ENCODE measurements at places on chromosomes 4 and X. TPM values are rescaled to one million over a fixed set of nuclear protein-coding genes. Genes with fewer than 3 reads are reported as not detected.

DNA sequence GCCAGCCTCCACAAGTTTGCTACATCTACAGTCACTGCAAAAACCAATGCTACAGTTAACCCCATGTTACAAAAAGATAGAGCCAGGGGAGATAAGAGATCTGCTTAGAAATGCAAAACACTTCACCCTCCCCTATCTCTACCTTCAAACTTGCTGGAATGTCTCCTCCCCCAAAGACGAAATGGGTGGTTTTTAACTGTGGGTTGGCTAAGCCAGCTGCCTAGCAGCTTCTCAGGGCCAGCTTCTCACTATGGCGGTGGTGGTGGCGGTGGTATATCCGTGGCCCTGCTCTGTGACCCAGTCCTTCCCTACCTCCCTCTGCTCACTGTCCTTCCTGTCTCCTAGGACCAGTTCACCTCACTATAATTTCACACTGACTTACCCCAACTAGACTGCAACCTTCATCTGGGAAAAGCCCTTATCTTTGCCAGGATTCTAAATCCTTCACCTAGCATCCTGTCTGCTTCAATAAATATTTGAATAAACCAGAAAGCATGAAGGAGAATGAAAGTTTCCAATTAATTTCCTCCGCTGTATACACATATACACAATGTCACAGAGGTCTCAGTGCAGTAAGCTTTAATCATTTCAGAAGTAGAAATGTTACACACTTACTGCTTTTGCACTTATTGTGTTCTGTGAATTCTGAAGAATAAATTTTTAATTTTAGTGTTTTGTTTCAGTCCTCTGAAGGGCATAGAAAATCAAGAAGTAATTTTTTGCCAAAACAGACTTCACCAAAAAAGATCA, 46.3 kb downstream of the SH3KBP1 start:
- no peak for DNase-seq

- no peak for DNase-seq
These were observed 91.4 kb downstream of the DCTD start for GRCh38 chr4:182825786-182826185.

BMX gene
- total RNA-seq = not detected

GAGE12J gene
- not detected for total RNA-seq
